ENCODE measurements at places on chromosomes 1 and 21.

GRCh38 chr1:86875722-86876121, 38.2 kb downstream of the SELENOF start:
- no peak for DNase-seq

GRCh38 chr1:245956225-245956624, 550.9 kb downstream of the SMYD3 start:
- DNase-seq, result peak; percentile 23

- no peak for DNase-seq
Measured at GRCh38 chr1:68197891-68198290, 34.4 kb downstream of the WLS start.

DNA sequence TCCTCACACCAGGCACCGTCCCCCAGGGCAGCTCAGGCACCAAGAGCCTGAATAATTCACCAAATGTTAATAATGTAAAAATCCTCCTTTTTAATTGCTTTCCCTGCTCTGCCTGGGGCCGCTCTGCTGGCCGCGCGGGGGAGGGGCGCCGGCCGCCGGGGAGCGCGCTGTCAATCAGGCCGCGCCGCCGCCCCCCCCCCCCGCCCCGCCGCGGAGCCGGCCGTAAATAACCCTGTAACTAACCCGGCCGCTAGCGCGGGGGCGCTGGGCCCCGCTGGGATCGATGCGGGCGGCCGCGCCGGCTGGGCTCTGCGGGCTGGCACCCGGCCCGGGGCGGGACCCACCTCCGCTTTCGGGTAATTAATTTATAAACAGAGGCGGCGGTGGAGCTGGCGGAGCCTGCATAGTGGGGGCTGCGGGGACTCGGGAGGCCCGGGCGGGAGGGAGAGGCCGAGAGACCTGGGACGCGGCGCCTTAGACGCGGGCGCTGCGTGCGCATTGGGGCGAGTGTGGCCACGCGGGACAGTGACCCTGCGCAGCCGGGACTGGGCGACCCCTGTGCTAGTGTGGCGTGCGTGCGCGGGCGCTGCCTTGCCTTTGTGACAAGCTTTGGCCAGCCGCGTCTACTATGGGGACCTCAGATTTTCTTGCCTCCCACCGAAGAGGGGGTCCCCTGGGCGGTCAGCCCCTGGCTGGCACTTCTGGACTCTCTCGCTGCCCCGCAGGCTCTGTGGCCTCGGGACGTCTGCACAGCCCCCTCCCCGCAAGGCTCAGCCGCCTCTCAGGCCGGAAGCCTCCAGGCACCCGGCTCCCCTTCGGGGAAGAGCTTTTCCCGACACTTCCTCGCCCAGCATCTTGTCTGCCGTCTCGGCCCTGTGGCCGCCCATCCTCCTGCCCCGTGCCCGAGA, 16.6 kb downstream of the SAMD11 start:
- DNase-seq, result no peak

DNA sequence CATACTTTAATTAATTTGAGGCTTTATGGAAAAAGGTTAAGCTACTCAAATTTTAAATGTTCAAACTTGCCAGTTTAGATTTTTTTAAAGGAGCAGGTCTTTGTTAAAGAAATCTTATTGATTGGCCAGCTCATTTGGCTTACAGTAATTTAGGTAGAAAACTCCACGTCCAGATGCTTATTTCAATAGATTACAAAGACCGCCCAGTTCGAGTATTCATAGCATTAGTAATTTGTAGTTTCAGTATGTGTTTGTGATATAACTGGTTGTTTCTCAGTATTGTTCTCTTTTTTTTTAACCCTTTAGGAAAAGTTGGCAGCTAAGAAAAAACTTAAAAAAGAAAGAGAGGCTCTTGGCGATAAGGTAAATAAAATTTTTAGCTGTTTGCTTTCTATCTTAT, 1.6 kb downstream of the RPF1 start:
- no peak for DNase-seq

DNA sequence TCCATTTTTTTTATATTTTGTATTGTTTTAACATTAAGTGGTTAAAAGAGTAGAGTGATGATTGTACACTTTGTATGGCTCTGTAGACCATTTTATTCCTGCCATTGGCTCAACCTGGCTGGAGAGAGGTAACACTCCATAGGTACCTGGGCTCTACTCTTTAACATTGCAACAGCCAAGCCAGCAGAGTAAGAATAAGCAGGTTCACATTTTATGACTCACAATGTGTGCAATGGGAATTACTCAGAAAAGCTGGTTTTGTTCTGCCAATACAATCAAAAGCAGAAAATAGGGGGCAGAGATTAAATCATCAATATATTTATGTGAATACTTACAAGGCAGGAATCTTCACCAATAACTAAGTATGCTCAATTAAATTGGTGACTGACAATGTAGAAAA, 1324.0 kb downstream of the AMY1C start:
- no peak for DNase-seq

DNA sequence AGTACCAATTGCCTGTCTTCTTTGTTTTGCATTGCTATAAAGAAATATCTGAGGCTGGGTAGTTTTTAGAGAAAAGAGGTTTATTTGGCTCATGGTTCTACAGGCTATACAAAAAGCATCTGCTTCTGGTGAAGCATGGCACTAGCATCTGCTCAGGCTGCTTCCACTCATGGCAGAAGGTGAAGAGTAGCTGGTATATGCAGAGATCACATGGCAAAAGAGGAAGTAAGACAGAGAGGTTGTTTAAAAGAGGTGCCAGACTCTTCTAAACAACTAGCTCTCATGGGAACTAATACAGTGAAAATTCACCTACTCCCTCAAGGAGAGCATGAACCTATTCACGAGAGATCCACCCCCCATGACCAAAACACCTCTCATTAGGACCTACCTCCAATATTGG, 56.7 kb upstream of the GUCA2B start:
- DNase-seq, result no peak

GRCh38 chr1:58966917-58967740, 183.3 kb upstream of the JUN start:
- DNase-seq, result no peak

- DNase-seq, result no peak
Measured at GRCh38 chr1:55064861-55065263, 25.5 kb downstream of the PCSK9 start.

GRCh38 chr1:6727535-6727934, 25.9 kb upstream of the DNAJC11 start:
- DNase-seq, result peak; percentile 21

GRCh38 chr1:29933067-29933466, 696.7 kb downstream of the PTPRU start:
- no peak for DNase-seq

DNA sequence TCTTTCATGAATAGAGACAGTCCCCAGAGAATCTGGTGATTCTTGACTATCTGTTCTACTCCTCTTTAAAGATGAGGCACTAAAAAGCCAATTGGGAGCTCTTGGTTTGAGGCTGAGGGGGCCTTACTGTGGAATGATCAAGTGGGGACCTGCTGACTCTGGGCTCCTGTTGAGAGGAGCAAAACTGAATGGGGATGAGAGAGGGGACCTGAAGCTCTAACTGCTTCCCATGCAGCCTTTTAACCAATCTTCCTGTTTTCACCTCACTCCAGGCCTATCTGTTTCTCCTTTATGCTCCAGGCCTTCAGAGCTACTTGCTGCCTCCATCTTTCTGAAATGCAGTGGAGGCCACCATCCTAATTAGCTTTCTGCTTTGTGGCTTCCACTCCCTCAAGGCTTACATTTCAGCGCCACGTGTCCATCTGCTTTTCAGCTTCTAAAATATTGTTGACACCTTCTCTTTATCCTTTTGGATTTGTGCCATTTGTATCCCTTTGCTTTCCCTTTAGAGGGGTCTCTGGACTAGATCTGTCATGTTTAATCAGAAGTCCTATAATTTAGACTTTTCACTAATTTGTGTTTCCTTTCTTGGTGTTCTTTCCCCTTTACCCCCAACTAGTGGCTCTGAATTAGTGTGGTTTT, 145.7 kb downstream of the DHRS3 start:
- DNase-seq, result no peak

DNA sequence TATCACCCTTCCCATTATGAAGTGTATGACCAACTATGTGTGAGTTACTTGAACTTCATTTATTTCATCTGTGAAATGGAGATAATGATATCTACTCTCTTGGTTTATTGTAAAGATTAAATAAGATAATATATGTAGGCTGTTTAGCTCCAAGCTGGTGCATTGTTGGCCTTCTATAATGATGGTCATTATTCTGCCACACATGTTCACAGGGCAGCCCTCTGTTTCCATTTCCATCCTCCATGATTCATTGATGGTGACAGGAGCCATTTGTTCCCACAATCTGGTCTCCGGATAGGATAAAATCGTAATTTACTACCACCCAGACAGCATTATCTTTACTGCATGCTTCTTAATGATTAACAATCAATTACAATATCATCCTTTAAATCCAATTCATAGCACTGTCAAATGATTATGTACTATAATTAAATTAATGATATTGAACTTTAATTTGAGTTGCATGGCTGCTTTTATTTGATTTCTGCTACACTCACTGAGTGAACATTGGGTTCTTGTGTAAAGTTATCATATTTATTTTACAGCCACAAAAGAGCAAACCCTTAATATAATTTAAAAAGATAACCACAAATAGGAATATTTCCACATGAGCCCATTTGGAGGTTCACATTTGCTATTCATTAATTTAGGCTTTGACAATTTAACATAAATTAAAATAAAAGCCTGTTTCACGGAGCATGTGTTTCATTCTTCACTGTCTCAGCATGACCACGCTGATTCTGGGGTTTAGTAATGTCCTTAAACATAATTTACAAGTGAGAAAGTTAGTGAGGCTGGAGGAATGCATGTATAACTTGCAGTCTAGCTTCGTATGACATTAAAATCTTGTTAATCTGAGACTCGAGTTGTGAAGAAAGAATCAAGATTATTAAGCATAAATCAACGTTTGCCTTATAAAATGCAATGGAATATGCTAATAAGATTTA, 596.4 kb upstream of the ZRANB2 start:
- no peak for DNase-seq

DNA sequence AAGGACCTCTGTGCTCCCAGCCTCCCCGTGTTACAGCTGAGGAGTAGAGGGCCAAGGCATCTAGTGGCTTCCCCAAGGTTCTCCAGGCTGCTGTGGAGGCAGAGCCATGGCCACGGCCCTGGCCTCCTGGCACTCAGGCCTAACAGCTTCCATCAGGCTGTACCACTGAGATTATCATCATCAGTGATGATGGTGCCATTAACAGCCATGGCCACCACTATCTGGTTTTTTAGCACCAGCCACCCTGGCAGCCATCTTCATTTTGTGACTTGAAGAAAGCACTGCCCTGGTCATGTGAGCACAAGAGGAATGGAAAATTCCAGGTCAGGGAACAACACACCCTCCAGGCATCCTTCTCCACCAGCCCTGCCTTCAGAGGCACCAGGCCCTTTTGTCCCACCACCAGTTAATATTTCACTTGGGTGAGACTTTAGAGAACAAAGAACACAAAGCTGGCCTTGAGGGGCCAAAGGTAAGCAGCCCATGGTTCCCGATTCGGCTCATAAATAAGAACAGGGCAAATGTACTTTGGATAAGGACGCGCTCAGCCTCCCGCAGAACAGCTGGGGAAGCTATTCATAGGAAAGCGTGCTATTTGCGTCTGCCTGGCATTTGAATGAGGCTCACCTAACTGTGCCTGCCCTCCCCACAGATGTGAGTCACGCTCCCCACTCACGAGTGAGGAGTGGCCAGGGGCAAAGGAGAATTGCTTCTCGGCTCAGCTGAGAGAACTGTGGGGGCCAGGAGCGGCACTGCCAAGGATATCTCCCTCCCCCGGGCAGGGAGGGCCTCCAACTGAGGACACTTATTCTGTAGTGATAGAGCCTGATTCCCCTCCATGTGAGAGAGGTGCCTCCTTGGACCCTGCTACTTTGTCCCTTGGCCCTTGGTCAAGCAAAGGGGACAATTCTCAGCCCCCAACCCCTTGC, 95.6 kb downstream of the CD58 start:
- no peak for DNase-seq

DNA sequence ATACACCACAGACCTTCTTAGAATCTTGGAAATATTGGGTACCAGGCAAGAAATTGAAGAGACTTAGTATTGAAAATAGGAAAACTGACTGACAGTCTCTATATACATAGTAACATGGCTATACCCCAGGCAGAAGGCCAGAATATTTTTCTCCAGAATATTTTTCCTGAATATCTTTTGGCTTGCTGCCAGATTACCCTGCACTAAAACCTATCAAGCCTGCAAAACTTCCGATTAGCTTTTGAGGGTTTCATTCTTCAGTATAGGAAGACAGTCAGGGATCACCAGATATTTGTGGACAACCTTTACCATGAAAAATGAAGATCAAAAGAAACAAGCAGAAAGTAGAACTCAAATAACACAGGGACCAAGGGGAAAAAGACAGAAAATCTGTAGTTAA, 187.9 kb downstream of the LRRC7 start:
- no peak for DNase-seq
